Activated T-cell treated with anti-CD3 and anti-CD28 coated beads for 1 hour (primary cell): ENCODE measurements at places on chromosomes 3 and 15.

GRCh38 chr3:128806588-128806987 is 72.8 kb upstream of the ACAD9 start:
- DNase-seq = no peak

DNA sequence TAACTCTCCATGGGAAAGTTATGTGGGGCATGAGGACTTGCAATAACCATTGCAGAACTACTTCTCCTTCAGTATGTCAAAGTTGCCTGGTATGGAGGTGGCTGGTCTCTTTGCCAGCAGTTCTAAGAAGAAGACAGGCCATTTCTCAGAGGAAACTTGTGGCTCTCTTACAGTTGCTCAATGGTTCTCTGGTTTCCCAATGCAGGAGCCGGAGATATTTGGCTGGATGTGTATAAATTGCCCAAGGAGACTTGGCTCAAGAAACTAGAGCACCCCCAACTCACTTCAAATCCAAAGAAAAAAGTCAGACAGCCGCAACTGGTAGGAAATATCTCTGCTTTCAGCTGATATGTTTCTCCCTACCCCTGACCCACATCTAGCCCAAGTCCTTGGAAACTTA is 24.2 kb downstream of the WDR93 start:
- no peak for DNase-seq

GRCh38 chr3:46433841-46434240 is 26.8 kb downstream of the CCRL2 start:
- DNase-seq = no peak

GRCh38 chr3:41198046-41198445 is 1.3 kb upstream of the CTNNB1 start:
- no peak for DNase-seq

DNA sequence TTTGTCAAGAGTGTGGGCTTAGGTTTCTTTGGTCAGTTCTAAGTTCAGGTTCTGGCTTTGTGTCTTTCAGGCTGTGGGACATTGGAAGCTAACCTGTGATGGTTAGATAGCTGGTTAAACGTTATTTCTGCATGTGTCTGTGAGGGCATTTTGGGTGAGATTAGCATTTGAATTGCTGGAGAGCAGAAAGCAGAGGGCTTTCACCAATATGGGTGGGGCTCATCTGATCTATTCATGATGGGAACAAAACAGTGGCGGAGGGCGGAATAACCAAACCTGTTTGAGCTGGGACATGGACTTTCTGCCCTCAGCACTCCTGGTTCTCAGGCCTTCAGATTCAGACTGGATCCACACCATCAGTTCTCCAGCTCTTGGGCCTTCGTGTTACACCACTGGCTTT is 195.4 kb downstream of the KLF13 start:
- no peak for DNase-seq

- no peak for DNase-seq
Measured at GRCh38 chr3:14110699-14111098, 14.0 kb downstream of the CHCHD4 start.

DNA sequence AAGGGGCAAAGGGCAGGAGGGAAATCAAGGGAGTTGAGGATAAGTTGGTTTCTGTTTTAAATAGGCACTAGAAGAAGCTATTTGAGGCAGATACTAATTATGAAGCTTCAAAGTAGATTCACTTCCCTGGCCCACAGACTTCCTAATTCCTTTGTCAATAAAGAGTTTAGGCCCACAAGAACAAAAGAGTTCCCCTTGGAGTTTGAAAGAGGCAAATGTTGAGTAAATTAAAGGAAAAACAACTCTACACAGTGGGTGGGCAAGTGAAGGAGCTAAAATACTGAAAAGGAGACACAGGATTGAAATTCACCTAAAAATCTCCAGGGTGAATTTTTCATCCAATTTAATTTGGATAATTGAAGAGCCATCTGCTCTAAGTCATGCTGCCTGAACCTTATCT is 411.7 kb upstream of the RORA start:
- no peak for DNase-seq

DNA sequence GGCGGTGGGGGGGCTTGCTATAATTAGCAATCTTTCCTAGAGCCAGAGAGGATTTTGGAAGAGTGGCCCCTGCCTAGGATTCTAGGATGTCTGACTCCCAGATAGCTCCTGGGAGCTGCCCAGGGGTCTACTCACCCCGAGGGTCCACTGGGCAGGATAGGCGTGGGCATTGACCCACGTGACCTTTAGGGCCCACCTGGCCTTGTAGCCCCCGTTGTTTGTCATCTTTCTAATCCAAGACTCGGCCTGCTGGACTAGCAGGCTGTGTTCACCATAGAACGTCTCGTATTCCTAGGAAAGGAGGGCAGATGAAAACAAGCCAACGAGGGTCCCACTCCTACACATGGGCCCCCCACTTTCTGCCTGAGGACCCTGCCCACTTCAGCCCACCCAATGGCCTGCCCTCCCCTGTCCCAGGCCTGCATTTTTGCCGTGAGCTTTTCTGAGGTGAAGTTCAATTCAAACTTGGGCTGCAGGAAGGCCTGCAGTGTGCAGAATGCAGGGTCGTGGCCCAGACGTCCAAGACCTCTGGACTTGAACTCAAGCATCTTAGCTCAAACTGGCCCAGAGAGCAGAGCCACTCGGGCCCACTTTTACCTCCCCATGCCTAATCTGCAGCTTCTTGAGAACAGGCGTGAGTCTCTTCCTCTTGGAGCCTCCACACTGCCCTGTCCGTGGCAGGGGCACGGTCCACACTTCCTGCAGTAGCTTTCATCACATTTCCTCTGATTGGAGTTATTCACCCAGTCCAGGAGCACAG is 41.5 kb downstream of the MUC4 start:
- no peak for DNase-seq

DNA sequence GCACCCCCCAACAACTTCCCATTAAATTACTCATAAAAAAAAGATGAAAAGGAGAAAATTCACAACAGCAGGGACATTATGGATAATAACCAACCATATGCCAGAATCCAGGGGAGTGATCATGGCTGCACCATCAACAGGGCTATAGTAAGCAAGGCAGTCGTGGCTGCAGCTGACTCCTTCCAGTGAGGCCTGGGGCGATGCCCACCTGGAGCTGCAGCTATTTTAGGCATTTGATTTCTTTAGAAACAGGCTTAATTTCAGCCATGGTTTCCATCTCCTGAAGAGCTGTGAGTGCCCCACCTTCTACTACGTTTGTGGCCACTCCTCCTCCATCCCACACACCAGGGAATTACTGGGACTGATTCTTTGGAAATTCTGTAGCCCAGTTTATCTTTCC is 84.0 kb downstream of the MINAR1 start:
- no peak for DNase-seq

DNA sequence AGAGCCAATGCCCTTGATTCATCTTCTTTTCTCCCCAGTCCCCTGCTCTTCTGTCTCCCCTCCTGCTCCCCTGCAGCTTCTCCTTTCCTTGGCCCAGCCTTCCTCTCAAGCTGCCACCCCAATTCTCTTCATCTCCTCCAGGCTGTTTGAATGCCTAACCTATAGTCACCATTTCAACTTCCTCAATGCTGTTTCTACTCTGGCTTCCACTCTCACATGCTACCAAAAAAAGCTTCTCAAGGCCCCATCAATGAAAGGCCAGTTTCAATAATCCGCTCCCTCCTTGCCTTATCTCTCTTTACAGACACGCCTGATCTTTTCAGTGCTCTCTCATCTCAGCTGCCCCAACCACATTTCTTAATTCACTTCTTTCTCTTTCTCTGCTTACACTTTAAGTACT is 212.2 kb upstream of the GPR149 start:
- no peak for DNase-seq

DNA sequence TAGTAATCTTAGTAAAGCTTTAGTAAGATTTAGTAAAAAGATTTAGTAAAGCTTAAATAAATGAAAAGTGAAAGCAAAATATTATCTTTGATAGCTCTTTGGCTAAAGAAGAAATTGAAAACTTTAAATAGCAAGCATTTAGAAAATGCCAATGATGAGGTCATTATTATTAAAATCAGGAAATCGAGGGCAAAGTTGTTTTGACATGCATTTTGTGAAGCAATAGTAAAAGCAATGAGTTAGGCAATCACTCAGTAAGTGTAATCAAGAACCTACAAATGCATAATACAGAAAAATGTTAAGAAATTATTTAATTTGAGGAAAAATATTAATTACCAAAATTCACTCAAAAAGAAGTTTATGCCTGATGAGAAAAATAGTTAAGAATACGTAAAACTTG is 280.3 kb upstream of the MME start:
- DNase-seq = no peak

- no peak for DNase-seq
Measured at GRCh38 chr3:12472796-12473195, 11.5 kb upstream of the TSEN2 start.

DNA sequence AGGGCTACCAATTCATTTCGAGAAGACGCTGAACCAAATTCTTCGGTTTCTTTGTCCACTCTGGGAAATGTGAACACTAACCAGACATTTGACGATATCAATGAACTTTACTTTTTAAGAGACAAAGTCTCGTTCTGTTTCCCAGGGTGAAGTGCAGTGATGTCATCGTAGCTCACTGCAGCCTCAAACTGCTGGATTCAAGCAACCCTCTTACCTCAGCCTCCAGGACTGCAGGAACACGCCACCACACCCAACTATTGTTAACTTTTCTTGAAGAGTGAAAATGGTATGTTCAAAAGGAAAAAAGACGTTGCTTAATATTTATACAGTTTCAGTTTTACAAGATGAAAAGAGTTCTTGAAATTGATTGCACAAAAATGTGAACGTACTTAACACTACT is 30.6 kb downstream of the MB21D2 start:
- no peak for DNase-seq

DNA sequence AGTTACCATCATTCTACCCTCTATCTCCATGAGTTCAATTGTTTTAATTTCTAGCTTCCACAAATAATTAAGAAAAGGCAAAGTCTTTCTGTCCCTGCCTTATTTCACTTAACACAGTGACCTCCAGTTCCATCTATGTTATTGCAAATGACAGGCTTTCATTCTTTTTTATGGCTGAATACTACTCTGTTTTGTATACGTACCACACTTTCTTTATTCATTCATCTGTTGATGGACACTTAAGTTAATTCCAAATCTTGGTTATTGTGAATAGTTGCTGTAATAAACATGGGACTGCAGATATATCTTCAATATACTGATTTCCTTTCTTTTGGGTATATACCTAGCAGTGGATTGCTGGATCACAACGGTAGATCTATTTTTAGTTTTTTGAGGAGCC is 314.1 kb downstream of the SV2B start:
- no peak for DNase-seq

DNA sequence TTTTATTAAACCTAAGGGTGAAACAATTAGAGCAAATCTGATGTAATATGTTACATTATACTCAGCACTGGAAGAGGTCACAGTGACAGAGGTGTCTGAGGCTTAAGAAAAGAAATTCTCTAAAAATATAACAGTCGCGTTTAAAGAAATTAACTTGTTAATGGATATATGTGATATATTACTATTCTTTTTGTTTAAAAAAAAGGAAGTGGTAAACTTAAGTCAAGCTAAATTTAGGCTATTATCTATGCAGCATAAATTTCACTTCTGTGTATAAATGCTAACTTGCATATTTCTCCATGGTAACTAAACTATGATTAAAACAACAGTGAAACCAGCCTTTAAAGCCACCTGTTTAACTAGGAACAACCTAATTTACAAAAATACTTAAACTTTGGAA is 191.3 kb downstream of the FOXP1 start:
- DNase-seq = no peak

GRCh38 chr15:23503980-23504379 is 56.9 kb upstream of the GOLGA6L2 start:
- DNase-seq = no peak

GRCh38 chr15:28133281-28133680 is 34.2 kb upstream of the OCA2 start:
- DNase-seq = no peak

DNA sequence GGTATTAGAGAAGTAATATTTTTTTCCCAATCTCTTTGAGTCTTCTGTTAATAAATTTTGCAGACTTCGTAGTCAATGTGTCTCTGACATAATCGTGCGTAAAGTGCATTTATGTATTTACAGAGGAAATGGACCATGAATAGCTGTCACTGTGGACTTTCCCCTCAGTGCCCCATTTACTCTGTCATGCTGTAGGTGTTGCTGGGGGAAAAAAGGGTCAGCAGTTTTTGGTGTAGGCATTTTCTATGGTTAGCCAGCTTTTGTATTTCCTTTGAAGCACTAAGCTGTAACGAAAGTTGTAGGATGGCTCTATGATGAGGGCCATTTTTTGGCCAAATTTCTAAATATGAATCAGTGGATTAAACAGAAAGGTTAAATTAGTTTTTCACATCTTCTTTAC is 598.4 kb downstream of the FGF12 start:
- DNase-seq = no peak

DNA sequence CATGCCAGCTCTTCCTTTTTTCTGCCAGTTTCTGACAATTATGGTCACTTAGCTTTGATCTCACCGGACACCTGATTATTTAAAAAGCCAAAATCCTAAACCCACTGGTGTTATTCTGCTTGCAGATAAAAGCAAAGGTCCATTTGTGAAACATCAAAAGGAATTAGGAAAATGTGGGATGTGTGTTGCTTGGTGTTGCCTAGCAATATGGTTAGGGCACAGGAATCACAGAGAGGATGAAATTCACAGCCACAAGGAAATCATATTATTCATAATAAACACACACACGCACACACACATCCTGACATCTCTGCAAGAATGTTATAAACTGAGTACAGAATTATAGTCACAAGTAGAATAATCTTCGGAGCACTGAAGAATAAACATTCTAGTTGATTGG is 89.3 kb upstream of the BHLHE40 start:
- DNase-seq = no peak

GRCh38 chr3:143707848-143708247 is 140.4 kb downstream of the SLC9A9 start:
- DNase-seq = no peak

- DNase-seq = no peak
Measured at GRCh38 chr3:64399205-64399800, 174.0 kb upstream of the PRICKLE2 start.

DNA sequence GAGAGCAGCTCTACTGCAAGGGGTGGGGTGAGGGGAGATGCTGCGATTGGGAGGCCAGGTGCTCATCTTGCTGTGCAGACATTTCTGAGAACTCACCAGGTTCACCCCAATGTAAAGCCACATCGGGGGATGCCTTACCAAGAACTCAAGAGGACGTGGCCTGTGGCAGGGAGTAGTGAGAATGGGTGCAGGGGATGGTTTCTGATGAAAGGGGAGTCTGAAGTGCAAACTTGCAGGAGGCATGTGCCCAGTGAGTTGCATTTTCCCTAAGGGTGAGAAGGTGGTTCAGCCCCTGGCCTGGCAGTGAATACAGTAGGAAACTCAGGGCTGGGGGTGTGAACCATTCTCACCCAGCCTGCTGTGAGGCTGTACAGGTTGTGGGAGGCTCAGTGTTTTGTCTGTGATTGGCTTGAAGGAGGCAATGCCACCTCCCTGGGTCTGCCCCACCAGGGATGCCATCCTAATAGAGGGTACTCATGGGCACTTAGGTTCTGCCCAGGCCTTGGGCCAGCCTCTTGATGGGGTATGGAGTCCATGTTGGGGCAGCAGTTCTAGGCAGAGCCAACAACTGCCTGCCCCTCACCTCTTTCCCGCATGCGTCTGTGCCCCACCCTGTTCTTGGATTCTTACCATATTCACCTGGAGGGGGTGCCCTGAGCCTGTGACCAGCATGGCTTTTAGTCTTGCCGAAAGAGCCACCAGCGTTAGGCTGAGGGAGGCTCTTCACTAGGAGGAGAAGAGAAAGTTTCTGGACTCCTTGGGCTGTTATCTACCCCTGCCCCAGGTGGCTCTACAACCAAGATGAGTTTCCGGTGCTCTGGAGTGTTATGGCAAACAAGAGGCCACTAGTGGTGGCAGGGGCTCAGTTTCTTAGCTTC is 4.5 kb downstream of the HEMK1 start:
- no peak for DNase-seq

- no peak for DNase-seq
Measured at GRCh38 chr3:97938444-97938843, 33.8 kb downstream of the RIOX2 start.

- DNase-seq = no peak
Measured at GRCh38 chr3:94616833-94617232, 554.0 kb downstream of the NSUN3 start.
